Activated T-cell treated with anti-CD3 and anti-CD28 coated beads, Interleukin-2, amount 50 U/mL, for 72 hours (primary cell): ENCODE measurements at places on chromosomes 11 and 22.

DNA sequence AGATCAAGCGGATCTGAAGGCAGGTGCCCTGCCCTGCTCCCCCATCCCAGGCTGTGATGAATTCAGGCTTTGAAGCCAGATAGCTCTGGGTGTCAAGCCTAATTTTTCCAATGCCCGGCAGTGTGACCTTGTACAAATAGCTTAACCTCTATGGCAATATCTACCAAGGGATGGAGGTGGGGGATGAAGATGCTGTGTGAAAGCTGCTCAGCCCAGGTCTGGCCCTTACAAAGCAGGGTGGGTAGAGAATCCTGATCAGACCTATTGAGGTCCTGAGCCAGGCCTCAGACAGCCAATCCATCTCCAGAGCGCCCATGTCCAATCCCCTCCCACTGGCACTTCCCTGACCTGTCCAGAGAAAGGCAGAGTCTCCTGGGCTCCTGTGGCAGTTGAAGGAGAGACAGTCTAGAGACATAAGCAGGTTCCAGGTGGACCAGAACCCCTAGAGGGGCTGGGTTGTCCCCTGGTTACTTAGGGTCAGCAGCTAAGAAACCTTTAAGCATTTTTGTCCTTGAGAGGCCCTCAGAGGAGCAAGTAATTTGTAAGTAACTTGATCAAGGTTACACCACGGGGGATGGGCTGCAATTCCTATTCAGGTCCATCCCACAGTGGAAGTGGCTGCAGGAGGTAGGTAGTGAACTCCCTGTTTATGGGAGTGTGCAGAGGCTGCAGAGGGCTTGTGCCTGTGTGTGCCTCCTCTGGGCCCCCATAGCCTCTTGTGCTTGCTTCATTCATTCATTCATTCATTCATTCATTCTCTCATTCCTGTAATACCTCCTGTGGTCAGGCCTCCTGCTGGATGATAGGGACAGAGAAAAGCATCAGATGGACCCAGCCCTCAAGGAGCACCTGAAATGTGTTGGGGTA lies 10.4 kb downstream of the P2RY2 start:
- no peak for DNase-seq

DNA sequence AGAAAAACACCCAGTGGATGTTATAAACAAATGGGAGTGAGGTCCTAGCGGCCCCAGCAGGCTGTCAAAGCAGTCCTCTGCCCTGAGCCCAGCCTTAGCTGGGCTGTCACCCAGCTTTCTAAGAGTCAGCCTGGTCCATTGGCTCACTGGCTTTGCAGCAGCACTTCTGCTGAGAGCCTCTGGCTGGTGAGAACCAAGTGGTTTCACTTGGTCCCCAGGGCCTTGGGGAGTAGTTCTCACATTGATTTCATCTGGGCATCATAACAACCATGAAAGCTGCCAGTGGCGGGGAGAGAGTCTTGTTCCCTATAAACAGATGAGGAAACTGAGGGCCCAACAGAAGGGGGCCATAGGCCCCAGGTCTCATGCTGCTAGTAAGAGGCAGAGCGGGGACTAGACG lies 11.4 kb downstream of the SEC14L6 start:
- DNase-seq, result no peak

DNA sequence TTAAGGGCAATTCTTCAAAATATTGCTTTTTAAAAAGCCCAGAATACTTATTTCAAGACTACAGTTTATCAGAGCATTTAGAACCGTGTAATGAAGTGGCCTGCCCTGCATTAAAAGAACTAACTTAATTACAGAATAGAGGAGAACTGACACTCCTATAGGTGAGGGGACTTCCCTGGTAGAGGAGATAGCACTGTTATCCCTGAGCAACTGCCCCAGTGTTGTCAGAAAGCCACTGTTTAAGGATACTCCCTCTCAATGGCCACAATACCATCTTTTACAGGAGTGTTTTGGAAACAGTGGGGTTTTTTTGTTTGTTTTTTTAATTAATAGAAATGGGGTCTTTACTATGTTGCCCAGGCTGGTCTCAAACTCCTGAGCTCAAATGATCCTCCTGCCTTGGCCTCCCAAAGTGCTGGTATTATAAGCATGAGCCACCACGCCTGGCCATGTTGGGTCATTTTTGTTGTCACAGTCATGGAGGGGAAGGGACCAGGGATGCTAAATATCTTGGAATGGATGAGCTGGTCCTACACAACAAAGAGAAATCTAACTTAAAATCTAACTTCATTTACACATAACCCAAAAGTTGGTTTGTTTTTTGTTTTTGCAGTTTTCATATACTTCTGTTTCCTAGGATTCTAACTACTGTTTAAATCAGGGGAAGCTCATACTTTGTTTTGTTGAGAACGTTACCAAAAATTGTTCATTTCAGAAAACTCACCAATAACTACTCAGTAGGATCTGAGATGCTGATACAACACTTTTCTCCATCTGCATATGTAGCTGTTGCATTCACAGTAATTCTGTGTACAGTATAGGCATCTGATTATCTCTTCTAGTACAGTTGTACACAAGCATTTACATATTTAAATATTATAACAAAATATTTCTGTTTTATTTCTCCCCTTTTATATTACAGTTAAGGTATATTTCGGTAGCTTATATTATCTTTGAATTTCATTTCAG lies 8.1 kb downstream of the RPL27A start:
- no peak for DNase-seq

- no peak for DNase-seq
Observed at GRCh38 chr11:63694596-63694995, 13.3 kb downstream of the RTN3 start.

- DNase-seq, result peak; percentile 46
Observed at GRCh38 chr11:17277024-17277584, 565 bp downstream of the NUCB2 start.

- DNase-seq, result no peak
Observed at GRCh38 chr11:3104961-3105790, 48.0 kb upstream of the CARS1 start.

- DNase-seq, result no peak
Observed at GRCh38 chr11:34957206-34957605, 40.8 kb downstream of the PDHX start.

- DNase-seq, result no peak
Observed at GRCh38 chr22:44307509-44308169, 5.1 kb downstream of the SHISAL1 start.

GRCh38 chr11:16945671-16946469 lies 68.3 kb downstream of the PLEKHA7 start:
- DNase-seq, result peak; percentile 63

DNA sequence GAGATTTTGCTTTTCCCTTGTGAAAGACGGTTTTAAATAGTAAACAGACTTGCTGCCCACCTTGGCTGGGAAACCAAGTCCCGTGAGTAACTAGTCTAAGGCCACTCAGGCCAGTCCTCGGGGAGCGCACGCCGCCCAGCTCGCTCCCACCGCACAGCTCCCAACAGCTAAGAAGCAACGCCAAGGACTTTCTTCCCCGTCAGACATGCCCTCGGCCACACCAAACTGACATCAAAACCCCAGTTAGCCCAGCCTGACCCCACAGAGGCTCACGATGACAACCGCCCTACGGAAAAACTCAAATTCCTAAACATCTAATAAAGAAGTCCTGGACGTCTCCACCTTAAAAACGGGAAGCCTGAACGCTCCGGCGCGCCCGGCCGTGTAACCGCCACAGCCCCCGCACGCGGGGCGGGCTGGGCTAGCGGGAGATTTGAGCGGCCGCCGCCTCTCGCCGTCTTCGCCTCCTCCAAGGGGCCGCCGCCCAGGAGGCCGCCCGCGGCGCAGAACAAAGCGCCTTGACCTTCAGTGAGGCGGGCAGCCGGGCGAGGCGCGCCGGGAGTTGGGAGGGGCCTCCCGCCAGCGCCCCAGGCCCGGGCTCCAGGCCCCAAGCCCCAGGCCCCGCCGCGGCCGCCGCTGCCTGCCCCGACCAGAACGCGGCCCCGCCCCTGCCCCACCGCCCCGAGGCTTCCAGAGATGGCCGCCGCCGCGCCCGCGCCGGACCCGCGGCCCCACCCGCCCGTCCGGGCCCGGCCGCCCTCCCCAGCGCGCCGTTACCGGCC lies 486 bp downstream of the NAP1L4 start:
- no peak for DNase-seq

- DNase-seq, result no peak
Observed at GRCh38 chr11:47107744-47108143, 68.9 kb downstream of the ARFGAP2 start.

DNA sequence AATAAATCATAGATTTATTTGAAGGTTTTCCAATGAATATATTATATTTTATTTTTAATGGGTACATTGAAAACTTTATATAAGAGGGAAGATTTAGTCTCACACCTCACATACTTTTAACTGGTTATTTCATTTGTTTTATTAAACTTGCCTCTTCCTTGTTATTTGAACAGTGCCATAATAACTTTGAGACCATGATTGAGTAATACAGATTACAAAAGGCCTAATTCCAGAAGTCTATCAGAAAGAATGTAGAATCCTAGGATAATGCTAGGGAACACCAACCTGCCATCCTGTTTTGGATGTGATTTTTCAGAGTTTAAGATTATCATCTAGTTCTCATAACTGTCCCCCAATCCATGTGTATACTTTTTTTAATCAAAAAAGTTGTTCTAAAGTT lies 102.7 kb upstream of the BIRC3 start:
- DNase-seq, result no peak

DNA sequence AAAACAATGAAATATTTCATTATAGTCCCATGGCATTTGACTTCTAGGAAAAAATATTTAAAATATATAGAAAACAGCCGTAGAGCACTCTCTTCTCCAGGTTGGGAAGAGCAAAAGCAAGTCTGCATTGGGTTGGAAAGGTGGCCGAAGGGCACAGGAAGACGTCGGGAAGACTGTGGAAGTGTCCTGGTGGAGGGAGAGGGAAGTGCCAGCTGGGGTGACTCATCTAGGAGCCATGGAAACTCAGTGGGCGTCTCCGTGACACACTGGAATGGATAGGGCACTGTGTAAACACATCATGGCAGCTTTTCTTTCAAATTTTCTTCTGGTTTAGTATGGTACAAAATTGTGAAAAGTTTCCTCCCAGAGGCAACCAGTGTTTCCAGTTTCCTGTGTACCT lies 12.7 kb downstream of the GTPBP1 start:
- DNase-seq, result no peak

DNA sequence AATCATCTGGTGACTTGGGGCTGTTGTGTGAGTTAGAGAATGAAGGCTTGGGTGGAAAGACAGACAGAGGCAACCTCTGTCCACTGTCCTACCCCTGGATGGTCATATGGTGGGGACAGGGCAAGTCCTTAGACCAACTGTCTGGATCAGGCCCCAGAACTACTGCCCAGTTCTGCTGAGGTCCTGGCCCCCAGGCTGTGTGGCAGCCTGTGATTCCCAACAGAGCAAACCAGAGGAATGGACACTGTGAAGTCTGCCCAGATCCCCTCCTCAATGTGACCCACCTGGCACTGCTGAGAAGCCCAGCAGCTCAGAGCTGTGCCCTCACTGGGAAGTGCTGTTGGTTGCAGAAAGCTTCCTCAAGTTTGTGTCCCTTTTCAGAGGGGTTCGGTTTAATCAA lies 69.0 kb downstream of the GGTLC2 start:
- no peak for DNase-seq

DNA sequence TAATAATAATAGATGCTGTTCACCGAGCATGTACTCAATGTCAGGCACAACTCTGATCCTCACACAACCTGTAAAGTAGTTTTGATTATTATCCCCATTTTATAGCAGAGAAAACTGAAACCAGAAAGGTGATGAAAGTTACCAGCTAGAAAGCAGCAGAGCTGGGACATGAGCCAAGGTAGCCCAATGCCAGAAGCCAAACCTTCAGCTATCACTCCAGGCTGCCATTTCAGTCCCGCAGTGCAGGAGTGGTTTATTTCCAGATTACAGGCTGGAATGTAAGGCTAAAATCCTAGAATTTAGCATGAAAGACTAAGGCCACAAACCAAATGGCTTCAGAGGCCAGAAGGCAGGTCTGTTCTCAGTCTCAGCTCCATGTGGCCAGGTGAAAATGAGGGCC lies 108.8 kb downstream of the TENM4 start:
- DNase-seq, result no peak

GRCh38 chr11:123390146-123390545 lies 39.9 kb upstream of the GRAMD1B start:
- no peak for DNase-seq

GRCh38 chr11:111846063-111846462 lies 25.3 kb downstream of the ALG9 start:
- no peak for DNase-seq

DNA sequence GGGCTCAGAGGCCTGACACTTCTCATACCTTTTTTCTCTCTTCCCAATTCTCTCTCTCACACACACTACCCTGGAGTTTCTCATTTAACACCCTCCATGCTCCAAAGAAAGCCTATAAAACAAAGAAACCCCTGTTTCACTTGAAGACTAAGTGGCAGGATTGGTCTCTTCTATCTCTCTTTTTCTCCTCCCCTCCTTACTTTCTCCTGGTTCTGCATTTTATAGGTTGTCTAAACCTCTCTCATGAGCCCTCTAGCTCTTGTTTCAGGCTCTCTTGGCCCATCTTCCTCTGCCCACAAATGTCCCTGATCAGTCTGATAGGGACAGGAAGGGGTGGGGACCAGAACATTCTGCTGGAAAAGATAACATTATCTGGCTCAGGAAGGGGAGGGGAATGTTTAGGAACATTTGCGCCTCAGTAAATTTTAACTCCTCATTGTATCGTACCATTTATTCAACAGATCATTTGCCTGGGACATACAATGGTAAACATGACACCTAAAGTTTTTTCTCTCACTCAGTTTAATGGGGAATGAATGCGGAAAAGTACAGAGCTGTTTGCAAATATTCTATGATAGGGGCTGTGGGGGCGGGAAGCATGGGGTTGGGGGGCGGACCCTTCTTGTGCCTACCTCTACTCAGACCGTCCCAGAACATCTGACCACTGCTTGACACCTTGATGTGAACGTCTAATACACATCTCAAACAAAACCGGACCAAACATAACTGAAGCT lies 10.8 kb downstream of the CRYBA4 start:
- no peak for DNase-seq

DNA sequence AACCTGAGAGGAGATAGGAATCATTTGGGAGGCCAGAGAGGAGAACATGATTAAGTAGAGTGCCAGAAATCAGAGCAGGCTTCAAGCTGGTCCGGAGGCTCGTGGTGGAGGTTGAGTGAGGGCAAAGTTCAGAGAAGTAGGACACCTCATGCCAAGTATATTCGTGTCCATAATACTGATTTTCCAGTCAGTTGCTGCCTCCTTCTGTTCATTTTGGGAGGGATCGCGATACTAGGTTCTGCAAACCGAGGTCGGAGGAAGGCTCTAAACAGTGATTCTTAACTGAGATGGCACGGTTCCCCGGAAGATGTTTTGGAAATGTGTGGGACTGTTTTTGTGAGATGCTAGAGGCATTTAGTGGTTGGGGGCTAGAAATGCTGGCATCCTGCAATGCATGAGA lies 13.6 kb upstream of the CD3E start:
- DNase-seq, result peak; percentile 46

DNA sequence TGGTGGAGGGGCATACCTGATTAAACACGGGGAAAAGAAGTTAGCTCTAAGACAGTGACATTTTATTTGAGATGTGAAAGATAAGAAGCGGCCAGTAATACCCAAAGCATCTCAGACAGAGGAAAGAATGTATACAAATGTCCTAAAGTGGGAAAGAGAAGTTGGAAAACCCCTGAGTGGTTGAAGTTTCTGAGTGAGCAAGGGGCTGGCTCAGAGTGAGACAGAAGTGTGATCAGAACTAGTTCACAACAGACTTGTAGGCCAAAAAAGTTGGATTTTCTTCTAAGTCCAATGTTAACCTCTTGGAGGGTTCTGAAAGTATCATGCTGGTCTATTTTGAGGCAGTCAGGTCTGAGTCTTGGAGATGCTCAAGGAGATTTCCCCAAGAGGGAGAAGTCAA lies 608.7 kb downstream of the SOX6 start:
- DNase-seq, result no peak

GRCh38 chr11:99739464-99740089 lies 718.8 kb downstream of the CNTN5 start:
- no peak for DNase-seq
